HCEC 1CT (cell line): ENCODE measurements at places on chromosomes 13 and 19.

DNA sequence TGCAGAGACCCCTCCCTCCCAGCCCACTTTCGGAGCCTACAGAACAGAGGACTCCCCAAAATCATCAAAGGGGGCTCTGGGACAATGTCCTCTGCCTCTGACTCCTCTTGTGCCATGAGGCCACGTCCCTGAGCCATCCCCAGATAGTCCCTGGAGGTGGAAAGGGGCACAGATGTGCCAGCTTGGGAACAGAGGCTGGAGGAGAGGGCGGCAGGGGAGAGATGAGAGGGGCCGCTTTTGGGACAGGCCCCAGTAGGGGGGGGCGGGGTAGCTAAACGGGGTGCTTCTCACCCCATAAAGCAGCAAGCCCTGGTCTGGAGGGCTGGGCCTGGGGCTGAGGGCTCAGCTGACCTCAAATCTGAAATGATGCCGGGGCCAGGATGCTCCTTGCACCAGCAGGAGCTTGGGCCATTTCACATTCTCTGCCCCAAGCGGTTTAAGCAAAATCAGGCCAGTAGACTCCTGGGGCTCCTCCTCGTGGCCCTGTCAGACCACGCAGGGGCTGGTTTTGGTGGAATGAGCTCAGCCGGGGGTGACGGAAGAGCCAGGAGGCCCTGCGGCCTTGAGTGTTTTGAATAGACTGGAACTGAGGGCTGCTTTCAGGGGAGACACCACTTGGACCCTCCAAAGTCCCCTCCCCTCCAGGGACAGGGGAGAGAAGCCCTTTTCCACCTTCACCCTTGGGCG lies 27.1 kb downstream of the ONECUT3 start:
- peak; percentile 52 for DNase-seq

DNA sequence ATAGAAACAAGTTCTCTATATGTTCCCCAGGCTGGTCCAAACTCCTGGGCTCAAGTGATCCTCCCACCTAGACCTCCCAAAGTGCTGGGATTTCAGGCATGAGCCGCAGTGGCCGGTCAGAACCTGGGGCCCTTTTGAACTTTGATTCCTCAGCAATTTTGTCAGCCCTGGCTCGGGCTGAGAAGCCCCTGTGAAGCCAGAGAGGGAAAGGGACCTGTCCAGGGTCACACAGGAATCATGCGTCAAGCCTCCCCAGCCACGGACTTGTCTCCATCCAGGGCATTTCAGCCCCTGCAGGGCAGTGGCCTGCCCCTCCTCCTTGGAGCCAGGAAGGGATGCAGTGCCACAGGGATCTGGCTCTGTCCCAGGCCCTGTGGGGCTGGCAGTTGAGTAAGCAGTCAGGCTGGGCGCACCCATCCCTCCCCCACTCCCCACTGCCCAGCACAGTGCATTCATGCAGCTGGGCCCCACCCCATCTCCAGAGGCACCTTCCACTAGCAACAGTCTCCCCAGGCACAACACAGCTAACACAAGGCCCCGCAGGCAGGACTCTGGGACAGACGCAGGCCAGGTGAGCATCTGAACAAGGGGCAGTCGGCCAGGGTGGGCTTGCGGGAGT lies at the start of gene CAPS:
CAPS (plus strand) TSS at position 516 of the 619 bp plus-strand sequence. CDS start 153 bp downstream, outside the sequence.
- DNase-seq: no peak

- no peak for DNase-seq
Measured at GRCh38 chr13:60696602-60697001, 299.6 kb downstream of the TDRD3 start.

- no peak for DNase-seq
Measured at GRCh38 chr13:29386246-29386645, 209.2 kb downstream of the SLC7A1 start.

GRCh38 chr19:12937093-12937926 lies 1.1 kb upstream of the CALR start:
- no peak for DNase-seq

DNA sequence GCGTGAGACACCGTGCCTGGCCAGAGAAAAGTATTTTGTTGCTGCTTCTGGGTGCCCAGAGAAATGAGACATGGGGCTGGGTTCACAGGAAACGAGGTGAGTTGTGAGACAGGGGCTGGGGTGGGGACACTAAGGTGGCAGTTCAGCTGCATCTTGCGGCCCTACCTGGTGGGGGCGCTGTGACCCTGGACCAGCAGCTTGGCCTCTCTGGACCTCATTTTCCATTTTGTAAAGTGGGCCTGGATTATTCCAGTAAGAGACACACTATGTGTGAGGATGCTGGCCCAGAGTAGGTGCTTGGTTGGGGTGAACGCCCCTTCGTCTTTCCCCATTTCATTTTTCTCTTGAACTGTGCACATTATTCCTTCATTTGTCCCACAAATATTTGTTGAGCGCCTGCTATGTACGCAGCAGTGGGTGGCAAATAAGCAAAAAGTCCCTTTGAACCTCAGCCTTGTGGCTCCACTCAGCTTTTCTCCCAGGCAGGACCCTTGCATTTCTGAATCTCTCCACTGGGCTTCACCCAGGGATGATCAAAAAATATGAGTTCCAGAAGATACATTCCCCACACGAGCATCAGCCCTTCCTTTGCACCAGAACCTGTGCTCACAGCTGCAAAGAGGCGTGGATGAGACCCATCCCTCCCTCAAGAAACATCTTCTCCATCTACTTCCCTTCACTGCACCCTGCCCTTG lies 26.6 kb upstream of the OR10H1 start:
- DNase-seq: no peak

GRCh38 chr13:47611664-47612288 lies 389.3 kb downstream of the SUCLA2 start:
- DNase-seq: peak; percentile 14

GRCh38 chr19:1154731-1155351 lies 19.2 kb downstream of the SBNO2 start:
- peak; percentile 84 for DNase-seq

GRCh38 chr19:29479941-29480340 lies 45.9 kb upstream of the VSTM2B start:
- DNase-seq: no peak

GRCh38 chr13:106466691-106467426 lies 68.6 kb downstream of the EFNB2 start:
- no peak for DNase-seq

DNA sequence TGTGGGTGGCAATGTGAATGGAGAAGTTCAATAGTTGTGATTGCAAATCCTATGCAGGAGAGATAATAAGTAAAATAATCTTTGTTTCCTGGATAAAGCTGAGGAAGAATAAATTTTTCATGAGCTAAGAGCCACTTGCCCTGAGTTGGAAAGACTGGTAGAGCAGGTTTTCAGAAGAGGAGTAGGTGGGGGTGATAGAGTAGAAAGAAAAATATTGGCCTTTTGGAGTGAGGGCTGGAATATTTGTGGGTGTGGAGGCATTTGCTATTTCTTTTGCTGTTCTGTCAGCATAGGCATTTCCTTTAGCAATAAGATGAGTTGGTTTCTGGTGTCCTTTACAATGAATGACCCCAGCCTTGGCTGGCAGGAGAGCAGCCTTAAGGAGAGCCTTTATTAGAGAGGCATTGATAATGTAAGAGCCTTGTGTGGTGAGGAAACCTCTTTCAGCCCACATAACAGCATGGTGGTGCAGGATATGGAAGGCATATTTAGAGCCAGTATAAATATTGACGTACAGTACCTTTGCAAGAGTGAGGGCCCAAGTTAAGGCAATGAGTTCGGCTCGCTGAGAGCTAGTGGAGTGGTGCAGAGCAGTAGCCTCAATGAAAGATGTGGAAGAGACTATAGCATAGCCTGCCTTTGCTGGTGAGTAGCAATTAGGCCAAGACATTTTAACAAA lies 11.6 kb upstream of the ZNF431 start:
- DNase-seq: no peak

DNA sequence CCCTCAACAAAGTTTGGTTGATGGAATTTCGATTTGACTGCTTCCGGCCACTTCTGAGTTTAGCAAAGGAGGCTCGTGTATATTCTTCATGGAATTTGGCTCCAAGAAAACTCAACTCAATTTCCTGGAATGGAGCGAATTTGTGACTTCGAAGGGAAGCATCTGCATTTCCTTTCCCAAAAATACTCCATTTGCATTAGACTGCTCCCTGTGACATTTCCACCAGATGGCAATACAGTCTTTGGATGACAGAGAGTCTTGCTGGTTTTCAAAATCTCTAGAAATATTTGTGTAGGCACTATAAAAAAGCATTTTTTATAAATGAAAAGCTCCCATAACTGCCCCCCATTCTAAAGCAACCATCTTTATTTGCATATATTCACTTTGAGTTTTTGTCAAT lies 4.1 kb downstream of the C1QTNF9 start:
- DNase-seq: peak; percentile 6

- DNase-seq: no peak
Measured at GRCh38 chr19:17817668-17818363, 3.5 kb downstream of the INSL3 start.

- DNase-seq: no peak
Measured at GRCh38 chr13:42549552-42549936, 24.4 kb upstream of the TNFSF11 start.

- DNase-seq: no peak
Measured at GRCh38 chr13:43924549-43925245, 45.0 kb downstream of the LACC1 start.

DNA sequence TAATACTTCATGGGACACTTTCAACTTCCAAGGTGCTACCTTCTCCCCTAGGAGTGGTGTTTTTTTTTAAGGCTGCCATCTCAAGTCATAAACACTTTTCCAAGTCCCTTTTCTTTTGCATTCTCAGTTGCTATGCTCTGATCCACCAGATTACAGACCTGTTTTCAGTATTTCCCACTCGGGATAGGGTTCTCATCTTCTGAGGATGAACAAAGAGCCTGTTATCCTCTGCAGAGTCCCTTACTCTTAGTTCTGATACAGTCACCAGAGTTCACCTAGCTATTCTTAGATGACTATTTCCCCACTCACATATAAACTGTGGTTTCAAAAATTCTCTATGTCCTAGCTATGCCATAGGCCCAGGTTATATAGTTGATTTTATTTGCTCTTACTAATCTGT lies 15.9 kb downstream of the ZDHHC20 start:
- DNase-seq: no peak

- no peak for DNase-seq
Measured at GRCh38 chr19:18418483-18419194, 559 bp upstream of the SSBP4 start.

DNA sequence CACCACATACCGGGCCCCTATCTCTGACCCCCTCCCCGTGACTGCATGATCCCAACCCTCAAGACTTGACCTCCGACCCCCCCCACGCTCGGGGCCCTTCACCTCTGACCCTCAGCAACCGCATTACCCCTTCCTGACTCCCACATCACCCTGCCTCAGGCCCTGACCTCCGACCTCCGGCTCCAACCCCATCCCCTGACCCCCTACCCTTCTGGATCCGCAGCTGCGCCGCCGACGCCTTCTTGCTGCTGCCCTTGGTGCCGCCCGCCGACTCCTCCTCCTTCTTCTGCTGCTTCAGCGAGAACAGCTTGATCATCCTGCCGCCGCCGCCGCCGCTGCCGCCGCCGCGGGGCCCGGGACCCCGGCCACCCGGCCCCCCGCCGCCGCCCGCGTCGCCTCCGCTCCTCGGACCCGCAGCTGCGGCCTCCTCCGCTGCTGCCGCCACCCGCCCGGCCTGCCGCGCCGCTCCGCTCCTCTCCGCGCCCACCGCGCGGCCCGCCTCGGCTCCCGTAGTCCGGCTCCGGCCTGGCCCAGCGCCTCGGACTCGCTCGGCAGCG lies at the start of gene UBE2M:
UBE2M (minus strand) TSS at position 546 of the 557 bp plus-strand sequence; CDS start at position 316, 230 bp downstream.
- DNase-seq: peak; percentile 28

- no peak for DNase-seq
Measured at GRCh38 chr13:48662226-48662625, 8.5 kb downstream of the CYSLTR2 start.

GRCh38 chr19:4432918-4433506 lies 24.6 kb downstream of the UBXN6 start:
- no peak for DNase-seq

DNA sequence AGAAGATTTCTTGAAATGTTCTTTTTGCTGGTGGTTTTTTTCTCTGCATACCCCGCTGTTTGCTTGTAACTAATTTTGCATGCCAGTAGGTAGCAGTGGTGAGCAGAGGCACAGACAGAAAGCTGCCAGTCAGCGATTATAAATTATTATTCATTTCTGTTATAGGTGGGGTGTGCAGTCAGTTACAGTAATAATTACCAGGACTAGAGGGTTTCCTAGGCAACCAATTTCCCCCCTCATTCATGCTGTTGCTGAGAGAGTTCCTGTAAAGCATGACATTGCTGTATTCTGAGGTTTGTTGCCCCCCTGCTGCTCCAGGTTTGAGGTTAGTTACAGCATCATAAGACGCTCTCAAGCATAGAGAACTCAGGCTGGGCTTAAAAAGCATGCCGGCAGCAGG lies 104.5 kb downstream of the URI1 start:
- DNase-seq: no peak

DNA sequence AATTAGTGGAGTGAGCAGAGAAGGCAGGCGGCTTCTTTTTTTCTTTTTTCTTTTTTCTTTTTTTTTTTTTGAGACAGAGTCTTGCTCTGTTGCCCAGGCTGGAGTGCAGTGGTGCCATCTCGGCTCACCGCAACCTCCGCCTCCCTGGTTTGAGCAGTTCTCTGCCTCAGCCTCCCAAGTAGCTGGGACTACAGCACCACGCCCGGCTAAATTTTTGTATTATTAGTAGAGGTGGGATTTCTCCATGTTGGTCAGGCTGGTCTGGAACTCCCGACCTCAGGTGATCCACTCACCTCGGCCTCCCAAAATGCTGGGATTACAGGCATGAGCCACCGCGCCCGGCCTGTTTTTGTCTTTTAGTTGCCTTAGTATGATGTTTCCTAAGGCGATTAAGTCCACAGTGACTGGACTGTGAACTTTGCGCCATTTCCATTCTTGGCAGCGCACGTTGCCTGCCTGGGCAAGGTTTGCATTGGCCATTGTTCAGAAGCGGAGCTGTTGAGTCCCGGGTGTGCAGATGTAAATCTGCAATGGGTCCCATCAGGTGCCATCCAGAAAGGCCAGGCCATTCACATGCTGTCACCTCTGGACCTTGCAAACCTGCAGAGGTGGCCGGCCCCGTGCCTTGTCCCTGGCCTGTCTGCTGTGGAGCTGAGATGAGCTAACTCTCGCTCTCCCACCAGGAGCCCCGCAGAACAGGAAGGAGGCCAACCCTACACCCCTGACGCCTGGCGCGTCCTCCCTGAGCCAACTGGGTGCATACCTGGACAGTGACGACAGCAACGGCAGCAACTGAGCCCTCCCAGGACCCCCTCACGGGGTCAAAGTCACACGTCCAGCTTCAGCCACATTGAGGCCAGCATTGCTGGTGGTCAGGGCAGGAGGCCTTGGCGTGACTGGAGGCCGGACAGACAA lies 10.9 kb upstream of the SHD start:
- DNase-seq: no peak

DNA sequence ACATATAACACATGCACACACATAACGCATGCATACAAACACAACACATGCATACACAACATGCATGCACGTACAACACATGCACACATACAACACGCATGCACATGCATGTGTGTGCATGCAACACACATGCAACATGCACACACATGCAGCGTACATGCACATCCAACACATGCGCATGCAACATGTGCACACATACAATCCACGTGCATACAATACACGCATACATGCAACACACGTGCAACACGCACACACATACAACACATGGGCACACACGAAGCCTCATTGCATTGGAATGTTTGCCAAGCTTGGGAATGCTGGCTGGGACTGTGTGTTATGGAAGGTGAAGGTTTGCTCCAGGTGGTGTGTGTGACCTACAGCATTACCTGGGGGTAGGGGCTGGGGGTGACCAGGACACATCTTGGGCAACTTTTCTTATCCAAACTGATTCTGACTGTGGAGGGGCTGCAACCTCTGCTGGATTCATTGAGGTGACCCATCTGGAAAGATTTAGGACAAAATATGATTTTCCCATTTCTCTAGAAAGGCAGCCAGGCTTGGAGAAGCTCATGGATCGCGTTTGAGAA lies 58.9 kb downstream of the SPACA7 start:
- no peak for DNase-seq

- peak; percentile 45 for DNase-seq
Measured at GRCh38 chr13:49560270-49561061, 24.9 kb downstream of the RCBTB1 start.
